ENCODE measurements at places on chromosomes 7 and 10.

DNA sequence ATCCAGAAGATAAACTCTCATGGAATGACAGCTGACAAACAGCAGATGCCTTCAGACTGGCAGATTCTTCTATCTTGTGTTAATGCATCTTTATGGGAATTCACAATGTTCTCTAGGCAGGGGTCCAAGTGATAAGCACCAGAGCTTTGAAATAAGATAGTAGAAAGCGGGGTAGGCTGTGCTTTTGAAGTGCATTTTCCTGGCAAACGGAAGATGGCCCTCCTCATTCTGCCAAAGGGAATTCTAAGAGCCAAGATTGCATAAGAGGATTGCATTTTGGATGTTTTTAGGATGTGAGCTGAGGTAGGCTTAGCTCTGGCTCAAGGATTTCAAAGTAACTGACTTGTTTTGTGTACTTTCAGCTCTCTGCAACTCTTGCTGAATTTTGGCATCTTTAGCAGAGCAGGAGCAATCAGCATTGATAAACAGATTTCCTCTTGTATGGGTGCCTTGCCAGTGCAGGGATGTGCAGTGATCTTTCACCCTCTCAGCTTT lies 298.5 kb upstream of the KLF6 start:
- DNase-seq = no peak

- no peak for DNase-seq
Measured at GRCh38 chr7:139916717-139917395, 87.8 kb downstream of the TBXAS1 start.

- DNase-seq = peak; percentile 57
Measured at GRCh38 chr10:21985541-21985940, 18.0 kb downstream of the DNAJC1 start.

GRCh38 chr7:111352319-111352718 lies 210.0 kb downstream of the IMMP2L start:
- DNase-seq = no peak

DNA sequence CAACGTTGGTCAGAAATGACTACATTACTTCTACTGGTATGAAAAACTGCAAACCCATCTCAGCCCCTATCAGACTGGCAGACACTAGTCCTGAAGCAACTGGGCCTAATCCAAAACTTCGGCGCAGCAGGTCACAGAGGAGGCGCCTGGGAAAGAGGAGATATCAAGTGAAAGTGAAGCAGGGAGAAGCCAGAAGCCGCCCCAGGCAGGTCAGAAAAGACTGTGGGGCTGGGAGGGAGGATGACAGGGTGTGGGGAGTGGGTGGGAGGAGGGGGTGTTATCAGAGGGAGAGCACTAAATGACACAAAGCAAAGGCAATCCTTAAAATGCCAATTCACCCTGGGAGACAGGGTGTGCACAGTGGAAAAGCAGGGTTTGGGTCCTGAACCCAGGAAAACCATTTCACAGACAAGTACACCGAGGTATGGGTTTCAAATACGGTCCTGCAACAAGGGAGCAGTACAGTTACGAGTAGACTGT lies 731 bp downstream of the CHCHD3 start:
- DNase-seq = peak; percentile 28

DNA sequence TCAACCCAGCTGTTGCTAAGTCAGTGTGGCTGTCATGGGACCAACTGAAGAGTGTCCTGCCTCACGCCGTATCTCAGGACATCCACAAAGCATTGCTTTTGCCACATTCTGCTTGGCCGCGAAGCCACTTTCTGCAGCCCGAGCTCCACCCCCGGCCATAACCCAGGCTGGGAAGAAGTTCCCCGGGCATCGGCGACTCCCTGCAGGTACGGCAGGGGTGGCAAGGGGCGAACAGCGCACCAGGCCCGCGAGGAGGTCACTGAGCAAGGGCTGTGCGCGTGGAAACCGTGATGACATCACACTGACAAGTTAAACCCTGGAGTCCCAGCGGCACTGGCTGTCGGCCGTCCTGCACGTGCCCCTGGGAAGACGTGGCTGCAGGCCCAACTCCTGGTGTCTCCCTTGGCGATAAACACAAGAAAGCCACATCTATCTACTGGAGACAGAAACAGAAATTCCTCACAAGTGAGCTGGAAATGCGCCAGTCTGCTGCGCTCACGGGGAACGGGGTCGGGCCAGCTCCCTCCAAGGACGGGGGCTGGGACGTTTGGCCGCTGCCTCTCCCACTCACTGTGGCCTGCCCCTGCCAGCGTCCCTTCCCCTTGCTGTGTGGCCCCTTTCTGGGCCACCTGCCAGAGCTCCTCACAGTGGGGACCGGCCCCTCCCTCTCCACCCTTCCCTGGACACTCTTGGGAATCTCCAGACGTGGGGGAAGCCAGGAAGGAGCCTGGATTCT lies 326.3 kb downstream of the DNAJB6 start:
- no peak for DNase-seq

GRCh38 chr7:154853063-154853726 lies 149.7 kb downstream of the PAXIP1 start:
- no peak for DNase-seq

- DNase-seq = peak; percentile 47
Measured at GRCh38 chr10:62885684-62886461, 69.7 kb upstream of the EGR2 start.

DNA sequence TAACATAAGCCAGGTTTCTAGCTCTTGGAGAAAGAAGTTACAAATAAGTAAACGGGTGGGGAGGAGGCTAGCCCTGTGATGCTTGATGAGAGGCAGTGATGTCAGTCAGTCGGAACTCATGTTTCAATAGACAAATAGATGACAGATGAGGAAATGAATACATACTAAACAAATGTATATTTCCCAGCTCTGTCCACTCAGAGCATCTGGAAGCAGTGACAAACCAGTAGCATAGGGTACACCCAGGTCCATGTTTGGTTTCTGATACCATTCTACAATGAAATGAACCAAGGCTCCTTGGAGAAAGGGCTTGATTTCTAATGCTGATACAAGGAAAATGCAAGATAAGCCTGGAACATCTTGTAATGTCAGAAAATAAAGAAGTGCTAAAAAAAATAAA lies 30.6 kb downstream of the PODXL start:
- no peak for DNase-seq

DNA sequence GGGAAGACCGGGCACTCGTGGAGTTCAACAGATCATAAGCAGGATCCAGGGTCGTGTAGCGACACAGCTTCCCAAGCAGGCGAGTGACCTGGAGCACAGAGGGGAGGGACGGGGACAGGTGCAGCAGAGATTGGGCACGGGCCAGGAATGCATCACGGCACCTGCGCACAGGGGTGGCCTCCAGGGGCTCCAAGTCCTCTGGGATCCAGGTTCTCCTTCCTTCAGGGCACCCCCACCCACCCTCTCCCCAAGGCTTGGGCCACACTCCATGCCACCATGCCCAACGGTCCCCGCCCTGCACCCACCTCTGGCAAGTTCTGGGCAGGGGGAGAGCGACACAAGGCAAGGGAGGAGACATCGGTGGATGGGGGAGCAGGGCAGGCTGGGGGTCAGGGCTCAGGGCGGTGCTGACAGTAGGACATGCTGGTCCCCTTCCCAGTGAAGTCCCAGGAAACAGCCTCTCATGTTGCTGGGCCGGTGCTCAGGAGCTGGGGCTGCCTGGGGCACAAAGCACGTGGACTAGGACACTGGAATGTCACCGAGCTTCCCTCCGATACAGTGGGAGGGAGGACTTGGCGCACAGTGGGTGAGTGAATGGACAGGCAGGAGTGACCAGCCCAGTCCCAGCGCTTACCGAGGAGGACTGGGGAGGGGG lies 597.3 kb downstream of the PTPRN2 start:
- DNase-seq = no peak

DNA sequence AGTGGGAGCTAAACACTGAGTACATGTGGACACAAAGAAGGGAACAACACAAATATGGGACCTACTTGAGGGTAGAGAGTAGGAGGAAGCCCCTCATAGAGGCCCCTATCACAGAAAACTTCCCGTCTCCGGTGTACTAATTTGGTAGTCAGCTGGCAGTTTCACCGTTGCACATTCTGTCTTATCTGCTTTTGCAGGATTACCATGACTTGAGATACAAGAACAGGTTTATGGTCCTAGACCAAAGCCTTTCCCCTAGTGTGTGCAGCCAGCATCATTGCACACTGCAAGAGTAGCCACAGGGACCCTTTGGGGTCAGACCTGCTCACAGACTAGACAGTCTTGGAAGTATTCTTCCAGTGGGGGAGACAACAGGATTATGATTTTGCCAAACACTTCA lies 5.9 kb upstream of the IFIT1B start:
- no peak for DNase-seq

GRCh38 chr7:54813398-54813797 lies 54.4 kb upstream of the SEC61G start:
- no peak for DNase-seq

- DNase-seq = peak; percentile 46
Measured at GRCh38 chr7:95469187-95469586, 16.6 kb upstream of the ASB4 start.

DNA sequence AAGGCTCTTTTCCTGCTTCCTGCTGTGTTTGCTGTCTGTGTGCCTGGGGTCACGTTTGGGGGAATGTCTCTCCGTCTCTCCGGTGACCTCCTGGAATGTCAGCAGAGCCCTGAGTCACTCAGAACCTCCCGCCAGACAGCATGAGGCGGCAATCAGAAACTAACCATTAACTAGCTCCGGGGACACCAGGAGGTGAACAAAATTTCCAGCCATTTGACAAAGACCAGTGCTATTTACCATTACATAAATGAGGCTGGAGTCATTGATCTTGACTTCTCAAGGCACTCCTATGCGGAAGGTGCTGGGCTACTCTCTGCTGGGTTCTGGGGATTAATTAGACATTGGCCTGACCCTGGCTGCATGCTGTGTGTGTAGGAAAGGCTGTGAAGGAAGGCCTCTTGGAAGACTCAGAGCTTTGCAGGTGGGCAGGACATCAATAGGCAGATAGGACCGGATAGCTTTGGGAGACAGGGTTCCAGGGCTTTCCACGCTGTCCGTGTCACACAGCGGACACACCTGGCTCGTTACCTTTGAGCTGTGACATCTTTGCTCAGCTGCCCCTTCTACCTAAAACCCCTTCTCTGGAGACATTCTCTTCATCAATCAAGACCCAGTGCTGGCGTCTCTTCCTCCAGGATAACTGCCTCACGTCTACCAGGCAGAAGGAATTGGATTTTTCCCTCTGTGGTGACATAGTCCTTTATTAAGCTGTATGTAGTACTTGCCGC lies 77.0 kb downstream of the PFKFB3 start:
- peak; percentile 70 for DNase-seq

- DNase-seq = no peak
Measured at GRCh38 chr7:45971661-45972175, 50.6 kb upstream of the IGFBP3 start.

DNA sequence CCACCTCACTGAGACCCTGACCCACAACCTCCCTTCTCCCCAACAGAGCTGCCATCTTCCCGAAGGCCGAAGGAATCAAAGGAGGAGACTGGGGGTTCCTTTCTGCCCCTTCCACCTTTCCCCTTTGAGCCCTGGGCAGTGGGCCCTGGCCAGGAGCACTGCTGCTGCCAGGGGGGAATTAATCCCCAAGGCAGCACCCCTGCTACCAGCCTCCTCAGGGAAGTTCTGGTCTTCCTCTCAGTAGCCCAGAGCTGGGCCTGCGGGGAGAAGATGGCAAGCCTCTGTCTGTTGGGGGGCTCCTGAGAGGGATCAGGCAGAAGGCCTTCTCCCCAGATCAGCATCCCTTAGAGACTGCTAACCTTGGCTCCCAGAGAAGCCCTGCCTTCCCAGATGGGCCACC lies 25.5 kb downstream of the DPCD start:
- DNase-seq = no peak

DNA sequence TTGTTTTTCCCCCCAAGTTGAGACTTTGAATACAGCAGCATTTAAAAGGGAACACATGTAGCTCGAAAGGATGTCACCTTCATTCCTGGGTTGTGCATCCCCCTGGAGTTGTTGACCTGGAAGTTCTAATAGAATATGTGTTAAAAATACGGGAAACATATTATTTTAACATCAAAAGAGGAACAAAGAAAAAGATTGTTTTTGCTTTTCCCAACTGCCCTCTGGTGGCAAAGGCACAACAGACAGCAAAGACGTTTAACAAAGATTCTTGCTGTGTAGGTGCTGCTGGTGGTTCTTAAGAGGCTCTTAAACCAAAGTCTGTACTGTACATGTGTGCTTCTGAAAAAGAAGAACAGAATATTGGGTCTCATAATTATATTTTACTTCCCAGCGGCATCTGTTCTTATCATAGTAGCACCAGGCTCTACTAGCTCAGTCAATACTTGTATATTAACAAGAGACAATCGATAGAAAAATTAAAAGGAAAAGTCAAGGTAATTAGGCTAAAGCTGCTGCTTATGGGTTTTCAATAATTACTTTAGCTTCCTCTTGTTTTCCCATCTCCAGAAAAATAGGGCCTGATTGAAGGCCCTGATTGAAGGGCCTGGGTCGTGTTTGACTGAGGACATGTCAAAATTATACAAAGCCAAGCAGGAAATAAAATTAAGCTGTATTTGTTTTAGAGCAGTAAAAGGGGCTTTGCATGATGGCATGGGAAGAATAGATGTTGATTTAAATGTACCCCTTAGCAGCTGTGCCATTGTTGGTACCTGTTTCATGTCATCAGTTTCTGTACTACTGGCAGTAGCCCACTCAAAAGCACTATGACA lies 384.2 kb upstream of the LRGUK start:
- DNase-seq = peak; percentile 45

GRCh38 chr10:105596749-105597148 lies 955.7 kb downstream of the SORCS3 start:
- DNase-seq = no peak

GRCh38 chr10:113058523-113059370 lies 108.7 kb downstream of the TCF7L2 start:
- peak; percentile 84 for DNase-seq

GRCh38 chr7:150801946-150802771 lies 1.6 kb downstream of the TMEM176A start:
- DNase-seq = no peak

- peak; percentile 62 for DNase-seq
Measured at GRCh38 chr10:80184291-80184690, 21.0 kb downstream of the ANXA11 start.

DNA sequence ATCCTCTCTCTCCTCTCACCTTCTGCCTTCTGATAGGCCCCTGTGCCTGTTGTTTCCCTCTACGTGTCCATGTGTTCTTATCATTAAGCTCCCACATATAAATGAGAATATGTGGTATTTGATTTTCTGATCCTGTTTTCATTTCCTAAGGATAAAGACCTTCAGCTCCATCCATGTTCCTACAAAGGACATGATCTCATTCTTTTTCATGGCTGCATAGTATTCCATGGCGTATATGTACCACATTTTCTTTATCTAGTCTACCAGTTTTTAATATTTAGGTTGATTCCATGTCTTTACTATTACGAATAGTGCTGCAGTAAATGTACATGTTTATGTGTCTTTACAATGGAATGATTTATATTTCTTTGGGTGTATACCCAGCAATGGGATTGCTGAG lies 4.6 kb downstream of the OR2A12 start:
- no peak for DNase-seq

- DNase-seq = peak; percentile 18
Measured at GRCh38 chr10:69668721-69669120, 38.7 kb downstream of the FAM241B start.

- DNase-seq = peak; percentile 48
Measured at GRCh38 chr7:79828866-79829265, 305.8 kb upstream of the GNAI1 start.

DNA sequence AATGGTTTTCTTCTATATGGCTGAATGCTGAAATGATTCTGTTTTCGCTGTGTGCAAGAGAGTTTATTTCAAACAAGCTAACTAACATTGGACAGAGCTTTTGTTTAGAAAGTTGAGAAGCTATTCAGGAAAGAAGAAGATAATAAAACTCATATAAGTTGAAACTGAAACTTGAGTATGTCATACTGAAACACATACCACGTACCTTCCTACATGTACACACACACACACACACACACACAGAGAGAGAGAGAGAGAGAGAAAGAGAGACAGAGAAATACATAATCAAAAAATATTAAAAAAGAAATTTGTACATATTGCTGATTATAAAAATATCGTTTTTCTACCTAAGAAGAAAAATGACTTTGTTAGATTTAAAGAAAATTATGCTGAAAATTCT lies 561.9 kb upstream of the KCND2 start:
- DNase-seq = no peak
